ENCODE measurements at places on chromosomes 5 and 9.
A peak's percentile ranks its signal among the peaks of the same experiment; 100 is the strongest.

DNA sequence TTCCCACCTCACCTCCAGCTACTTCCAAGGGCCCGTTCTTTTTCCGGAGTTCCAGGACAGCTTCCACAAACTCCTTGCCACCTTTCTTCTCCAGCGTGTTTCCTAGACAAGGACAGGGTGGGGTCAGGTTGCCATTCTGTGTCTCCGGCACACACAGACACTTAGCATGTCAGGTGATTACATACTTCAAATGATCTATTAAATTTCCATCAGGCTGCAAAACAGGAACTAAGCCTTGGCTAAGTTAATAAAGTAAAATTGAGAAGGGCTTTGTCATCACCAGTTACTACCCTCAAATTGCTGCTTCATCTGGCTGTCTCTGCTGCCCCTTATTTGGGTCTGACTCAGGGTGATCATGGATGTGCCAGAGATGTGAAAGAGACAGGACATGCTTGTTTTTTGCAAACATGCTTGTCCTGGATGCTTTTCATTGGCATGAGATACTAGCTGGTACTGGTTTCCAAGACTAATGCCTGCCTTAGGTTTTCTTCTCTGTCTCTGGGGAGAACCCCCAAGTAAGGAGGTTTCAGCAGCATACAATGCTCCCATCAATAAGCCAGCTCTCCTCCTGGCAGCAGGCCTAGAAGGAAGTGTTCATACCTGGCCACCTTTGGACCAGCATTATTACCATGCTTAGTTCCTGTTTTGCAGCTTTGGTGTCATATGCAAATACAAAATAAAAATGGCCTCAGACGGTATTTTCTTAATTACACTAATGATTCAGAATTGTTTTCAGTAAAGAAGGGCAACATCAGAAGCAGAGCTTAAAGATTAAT lies 52.9 kb downstream of the MACROH2A1 start:
- no peaks in the 10 kb centered on the region for H3K27me3 ChIP-seq
- no peak overlapping the region for H3K27ac ChIP-seq
- DNase-seq, result no peak
- peaks cover 2% of the 10 kb centered on the region for H3K4me1 ChIP-seq
- H3K36me3 ChIP-seq, result peaks cover 86% of the 10 kb centered on the region

DNA sequence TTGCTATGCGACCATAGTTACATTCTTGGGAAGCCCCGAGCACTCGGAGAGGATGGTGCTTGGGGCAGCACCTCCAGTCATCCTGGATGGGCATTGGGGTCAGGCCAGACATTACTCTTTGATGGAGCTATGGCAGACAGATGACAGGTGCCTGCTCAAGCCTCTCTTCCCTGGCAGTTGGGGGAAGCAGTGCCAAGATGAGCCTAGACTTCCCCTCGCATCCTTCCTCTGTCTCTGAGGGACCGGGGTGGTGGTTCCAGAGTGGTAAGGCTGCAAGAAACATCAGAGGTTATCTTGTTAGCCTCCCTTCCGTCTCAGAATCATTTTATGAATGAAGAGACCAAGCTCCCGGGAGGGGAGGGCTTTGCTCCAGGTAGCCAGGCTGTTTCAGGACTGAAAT lies 2.8 kb upstream of the HMCN2 start:
- no peak overlapping the region for H3K27ac ChIP-seq
- peaks cover 78% of the 10 kb centered on the region for H3K27me3 ChIP-seq
- H3K36me3 ChIP-seq, result no peaks in the 10 kb centered on the region
- no peak for DNase-seq

- H3K36me3 ChIP-seq, result peaks cover 8% of the 10 kb centered on the region
- no peaks in the 10 kb centered on the region for H3K4me1 ChIP-seq
- no peak overlapping the region for H3K4me3 ChIP-seq
- H3K27ac ChIP-seq, result no peak overlapping the region
- DNase-seq, result peak; percentile 45
Observed at GRCh38 chr5:80686757-80687156, 32.0 kb upstream of the DHFR start.

GRCh38 chr9:120475341-120475740 lies 104.6 kb downstream of the CDK5RAP2 start:
- H3K4me1 ChIP-seq, result no peaks in the 10 kb centered on the region
- DNase-seq, result no peak
- H3K27ac ChIP-seq, result no peak overlapping the region
- H3K4me3 ChIP-seq, result peak overlapping the region; percentile 60
- H3K36me3 ChIP-seq, result peaks cover 19% of the 10 kb centered on the region

DNA sequence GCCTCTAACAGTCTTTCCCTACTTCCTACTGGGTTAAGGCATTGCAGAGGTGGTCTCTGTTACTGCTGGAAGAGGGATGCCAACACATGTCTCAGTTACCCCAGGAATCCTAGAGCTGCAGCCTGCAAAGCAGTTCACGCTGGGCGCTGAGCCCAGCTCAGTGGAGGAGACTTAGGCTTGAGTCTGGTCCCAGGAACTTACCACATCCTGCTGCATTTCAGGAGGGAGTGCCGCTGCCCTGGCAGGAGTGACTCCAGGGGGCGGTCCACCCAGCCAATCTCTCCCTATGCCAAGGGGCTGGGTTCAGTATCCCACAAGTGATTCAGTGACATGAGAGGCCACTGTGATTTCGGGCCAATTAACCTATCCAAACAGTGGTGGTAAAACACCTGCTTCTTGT lies 7.6 kb downstream of the TTC16 start:
- no peak overlapping the region for H3K27ac ChIP-seq
- no peak for DNase-seq
- H3K36me3 ChIP-seq, result no peaks in the 10 kb centered on the region
- H3K4me3 ChIP-seq, result no peak overlapping the region

- H3K4me1 ChIP-seq, result peaks cover 3% of the 10 kb centered on the region
- no peak overlapping the region for H3K4me3 ChIP-seq
- no peak for DNase-seq
- no peaks in the 10 kb centered on the region for H3K27me3 ChIP-seq
- no peak overlapping the region for H3K27ac ChIP-seq
Observed at GRCh38 chr9:37184905-37185867, 64.8 kb downstream of the ZCCHC7 start.

GRCh38 chr5:132673939-132674630 lies at the start of gene IL4:
IL4 (plus strand) TSS chr5:132673989; CDS start chr5:132674051, 62 bp downstream.
- H3K27me3 ChIP-seq, result peaks cover 5% of the 10 kb centered on the region
- H3K27ac ChIP-seq, result peak within 1 kb of the TSS; percentile 88
- no peak for DNase-seq
- H3K4me1 ChIP-seq, result peaks cover 17% of the 10 kb centered on the region
- no peaks in the 10 kb centered on the region for H3K36me3 ChIP-seq

DNA sequence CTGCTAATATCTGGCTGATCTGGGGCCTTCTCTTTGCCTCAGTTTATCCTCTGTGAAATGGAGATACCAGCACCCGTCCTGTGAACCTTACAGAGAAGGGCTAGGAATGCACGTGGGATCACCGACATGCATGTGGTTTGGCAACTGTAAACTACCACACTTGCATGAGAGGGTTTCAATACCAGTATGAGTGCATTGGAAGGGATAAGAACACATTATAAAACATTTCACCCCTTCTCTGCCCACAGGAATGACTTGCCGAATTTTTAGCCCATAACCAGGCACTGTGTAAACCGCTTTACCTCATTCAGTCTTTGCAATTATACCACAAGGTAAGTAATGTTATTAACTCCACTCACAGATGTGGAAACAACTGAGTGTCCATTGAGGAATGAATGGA lies 8.9 kb upstream of the RAB14 start:
- H3K27ac ChIP-seq, result no peak overlapping the region
- H3K27me3 ChIP-seq, result no peaks in the 10 kb centered on the region
- no peak for DNase-seq
- peaks cover 2% of the 10 kb centered on the region for H3K4me1 ChIP-seq
- H3K36me3 ChIP-seq, result peaks cover 3% of the 10 kb centered on the region
- H3K4me3 ChIP-seq, result no peak overlapping the region

GRCh38 chr9:7042124-7042523 lies 284.4 kb downstream of the KDM4C start:
- no peaks in the 10 kb centered on the region for H3K27me3 ChIP-seq
- no peak overlapping the region for H3K27ac ChIP-seq
- no peaks in the 10 kb centered on the region for H3K4me1 ChIP-seq

GRCh38 chr5:11588803-11589202 lies 315.4 kb downstream of the CTNND2 start:
- no peak for DNase-seq
- H3K27me3 ChIP-seq, result no peaks in the 10 kb centered on the region
- no peaks in the 10 kb centered on the region for H3K36me3 ChIP-seq
- no peak overlapping the region for H3K27ac ChIP-seq
- H3K4me1 ChIP-seq, result no peaks in the 10 kb centered on the region

DNA sequence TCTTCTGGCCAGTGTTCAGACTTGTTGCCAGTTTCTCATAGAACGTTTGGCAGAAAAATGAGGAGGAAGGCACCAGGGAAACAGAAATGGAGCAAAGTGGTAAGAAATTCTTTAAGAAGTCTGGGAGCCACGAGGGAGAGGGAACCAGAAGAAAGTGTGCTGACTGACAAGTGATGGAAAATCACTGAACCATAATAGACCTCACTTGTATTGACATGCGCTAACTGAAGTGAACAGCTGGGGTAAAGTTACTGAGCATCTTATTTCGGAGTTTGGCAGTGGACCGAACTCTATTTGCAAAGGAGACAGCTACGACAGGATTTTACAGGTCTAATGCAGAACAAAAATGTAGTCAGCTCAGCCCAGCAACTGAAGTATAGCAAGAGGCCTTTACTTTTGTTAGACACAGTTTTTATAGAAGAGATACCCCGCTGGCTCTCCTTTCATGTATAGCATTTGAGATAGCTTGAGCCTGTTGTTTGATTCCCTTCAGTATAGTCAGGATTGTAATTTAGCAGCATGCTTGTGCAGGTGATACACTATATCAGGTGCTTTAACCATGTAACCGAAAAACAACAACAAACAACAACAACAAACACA lies 53.6 kb downstream of the HMHB1 start:
- no peak overlapping the region for H3K4me3 ChIP-seq
- H3K36me3 ChIP-seq, result no peaks in the 10 kb centered on the region
- no peak for DNase-seq
- H3K27ac ChIP-seq, result no peak overlapping the region
- H3K4me1 ChIP-seq, result no peaks in the 10 kb centered on the region

DNA sequence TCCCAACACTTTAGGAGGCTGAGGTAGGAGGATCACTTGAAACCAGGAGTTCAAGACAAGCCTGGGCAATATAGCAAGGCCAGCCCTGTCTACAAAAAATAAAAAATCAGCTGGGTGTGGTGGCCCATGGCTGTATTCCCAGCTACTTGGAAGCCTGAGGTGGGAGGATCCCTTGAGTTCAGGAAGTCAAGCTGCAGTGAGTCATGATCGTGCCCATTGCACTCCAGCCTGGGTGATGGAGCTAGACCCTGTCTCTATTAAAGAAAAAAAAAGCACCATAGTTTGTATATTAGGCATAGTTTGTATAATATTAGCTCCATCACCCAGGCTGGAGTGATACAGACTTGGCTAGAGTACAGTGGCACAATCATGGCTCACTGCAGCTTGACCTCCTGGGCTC lies 9.6 kb upstream of the NME5 start:
- no peaks in the 10 kb centered on the region for H3K4me1 ChIP-seq
- H3K27me3 ChIP-seq, result no peaks in the 10 kb centered on the region
- H3K36me3 ChIP-seq, result no peaks in the 10 kb centered on the region
- no peak overlapping the region for H3K27ac ChIP-seq
- peak; percentile 44 for DNase-seq
- no peak overlapping the region for H3K4me3 ChIP-seq

DNA sequence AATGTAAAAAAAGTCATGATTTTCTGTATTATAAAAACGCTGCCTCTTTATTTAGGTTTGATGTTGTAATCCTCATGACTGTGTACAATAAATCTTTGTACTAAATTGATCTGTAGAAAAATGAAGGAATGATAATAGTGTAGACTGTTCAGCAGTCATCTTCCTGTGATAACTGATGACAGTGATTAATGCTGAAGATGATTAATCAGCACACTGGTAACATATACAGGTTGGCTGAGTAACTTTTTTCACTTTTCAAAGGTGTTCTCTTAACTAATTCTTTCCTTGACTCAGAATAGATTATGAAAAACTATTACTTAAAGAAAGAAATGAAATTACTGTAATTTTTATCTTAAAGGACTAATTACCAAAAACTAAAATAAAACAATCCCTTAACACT lies 122.5 kb downstream of the RFX3 start:
- no peaks in the 10 kb centered on the region for H3K4me1 ChIP-seq
- no peaks in the 10 kb centered on the region for H3K27me3 ChIP-seq

GRCh38 chr5:155189981-155190380 lies 176.4 kb downstream of the KIF4B start:
- H3K27ac ChIP-seq, result no peak overlapping the region
- H3K36me3 ChIP-seq, result no peaks in the 10 kb centered on the region
- no peak for DNase-seq

DNA sequence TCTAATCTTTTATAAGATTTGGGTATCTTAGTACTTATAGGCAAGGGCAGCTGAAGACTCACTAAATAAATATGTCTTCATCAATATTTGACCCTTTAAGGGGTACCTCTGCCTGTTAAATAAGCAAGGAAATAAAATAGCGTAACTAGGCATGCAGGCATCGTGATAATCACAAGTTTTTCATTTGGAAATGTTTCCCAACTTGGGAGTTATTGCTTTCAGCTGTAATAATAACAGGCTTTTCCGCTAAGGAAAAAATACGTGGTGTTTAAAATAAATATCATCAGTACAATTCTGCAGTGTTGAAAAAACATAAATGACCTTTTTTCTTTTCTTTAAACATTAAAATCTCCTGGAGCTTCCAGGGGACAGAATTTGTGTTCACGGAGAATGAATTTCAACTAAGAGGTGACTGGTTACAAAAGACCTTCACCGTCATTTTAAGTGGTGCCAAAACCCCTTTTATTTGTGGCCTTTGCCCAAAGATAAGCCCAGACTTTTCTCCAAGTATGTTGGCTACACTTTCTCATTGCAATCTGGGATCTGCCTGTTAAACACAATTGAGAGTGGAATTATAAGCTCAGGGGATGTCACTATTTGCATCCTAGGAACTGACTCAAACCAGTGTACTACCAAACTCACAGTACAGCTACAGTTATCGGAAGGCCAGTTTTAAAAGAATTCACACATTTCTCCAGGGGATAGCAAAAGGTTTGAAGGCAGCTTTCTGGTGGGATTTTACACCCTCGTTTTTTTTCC lies 218.6 kb downstream of the FBXL7 start:
- H3K27me3 ChIP-seq, result no peaks in the 10 kb centered on the region
- H3K4me1 ChIP-seq, result peaks cover 1% of the 10 kb centered on the region
- no peak for DNase-seq
- no peaks in the 10 kb centered on the region for H3K36me3 ChIP-seq
- peak overlapping the region; percentile 56 for H3K4me3 ChIP-seq

DNA sequence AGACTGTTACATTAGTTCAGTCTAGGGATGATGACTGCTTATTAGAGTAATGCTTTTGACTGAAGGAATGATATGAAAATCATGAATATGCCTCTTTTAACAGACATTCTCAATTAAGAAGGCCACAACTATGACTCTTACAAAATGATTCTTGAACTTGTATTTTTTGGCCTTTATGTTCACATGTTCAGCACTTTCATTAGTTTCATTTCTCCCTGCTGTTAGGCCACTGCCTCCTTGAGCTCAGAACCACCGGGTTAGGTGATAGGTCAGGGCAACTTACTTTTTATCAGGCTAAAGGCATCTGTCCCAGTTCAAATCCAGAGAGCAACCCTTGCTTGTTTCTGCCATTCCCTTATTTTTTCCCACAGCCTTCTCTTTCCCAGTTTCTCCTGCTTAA lies 235.2 kb upstream of the ELL2 start:
- no peaks in the 10 kb centered on the region for H3K27me3 ChIP-seq
- no peak overlapping the region for H3K4me3 ChIP-seq

- H3K27me3 ChIP-seq, result no peaks in the 10 kb centered on the region
- no peak overlapping the region for H3K27ac ChIP-seq
- no peaks in the 10 kb centered on the region for H3K36me3 ChIP-seq
- DNase-seq, result peak; percentile 17
Observed at GRCh38 chr5:165375201-165375600, 1869.8 kb downstream of the MAT2B start.

- no peak overlapping the region for H3K4me3 ChIP-seq
- no peaks in the 10 kb centered on the region for H3K36me3 ChIP-seq
- no peak overlapping the region for H3K27ac ChIP-seq
- no peaks in the 10 kb centered on the region for H3K27me3 ChIP-seq
Observed at GRCh38 chr5:40674661-40675235, 5.0 kb upstream of the PTGER4 start.

All from mesenchymal stem cell (in vitro differentiated cells and primary cell).